ENCODE measurements at places on chromosomes 5 and 9.

DNA sequence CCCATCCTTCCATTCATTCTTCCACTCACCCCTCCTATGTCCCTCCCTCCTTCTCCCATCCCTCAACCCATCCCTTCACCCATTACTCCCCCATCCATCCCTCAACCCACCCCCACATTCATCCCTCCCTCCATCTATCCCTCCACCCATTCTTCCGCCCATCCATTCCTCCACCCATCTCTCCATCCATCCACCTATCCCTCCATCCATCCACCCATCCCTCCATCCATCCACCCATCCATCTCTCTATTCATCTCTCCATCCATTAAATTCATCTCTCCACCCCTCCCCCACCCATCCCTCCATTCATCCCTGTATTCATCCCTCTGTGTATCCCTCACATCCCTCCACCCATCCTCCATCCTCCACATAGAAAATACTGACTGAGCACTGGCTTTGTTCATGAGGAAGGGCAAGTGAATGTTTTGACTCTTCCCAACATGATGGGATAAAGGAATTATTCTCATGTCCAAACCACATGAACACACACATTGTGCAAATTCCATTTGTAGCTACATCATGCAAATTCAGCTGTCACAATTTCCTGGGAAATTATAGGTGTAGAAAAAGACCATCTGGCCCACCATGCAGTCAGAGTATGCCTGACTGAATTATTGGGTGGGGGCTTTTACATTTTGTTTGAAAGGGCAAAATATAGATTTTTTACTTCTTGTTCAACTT, 6.9 kb upstream of the VAV2 start:
- DNase-seq, result no peak

DNA sequence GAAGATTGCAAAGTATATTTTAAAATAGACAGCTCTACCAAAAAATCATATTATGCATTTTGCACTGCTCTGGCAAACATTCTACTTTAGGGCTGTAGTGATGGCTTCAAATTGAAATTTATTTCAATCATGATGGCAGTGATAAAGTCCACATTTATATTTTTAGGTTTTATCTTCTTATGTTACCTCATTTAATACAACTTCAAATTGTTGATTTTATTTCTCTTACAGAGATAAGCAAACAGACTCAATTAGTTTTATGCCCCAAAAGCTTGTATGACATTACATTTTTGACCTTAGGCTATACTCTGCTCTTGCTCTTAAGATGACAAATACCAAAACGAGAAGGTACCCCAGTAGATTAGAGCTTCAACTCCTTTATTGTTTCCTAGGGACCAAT, 87.4 kb downstream of the CYLC2 start:
- no peak for DNase-seq

- peak; percentile 51 for DNase-seq
These were observed 95.1 kb downstream of the ANXA2R start for GRCh38 chr5:42944989-42945388.

DNA sequence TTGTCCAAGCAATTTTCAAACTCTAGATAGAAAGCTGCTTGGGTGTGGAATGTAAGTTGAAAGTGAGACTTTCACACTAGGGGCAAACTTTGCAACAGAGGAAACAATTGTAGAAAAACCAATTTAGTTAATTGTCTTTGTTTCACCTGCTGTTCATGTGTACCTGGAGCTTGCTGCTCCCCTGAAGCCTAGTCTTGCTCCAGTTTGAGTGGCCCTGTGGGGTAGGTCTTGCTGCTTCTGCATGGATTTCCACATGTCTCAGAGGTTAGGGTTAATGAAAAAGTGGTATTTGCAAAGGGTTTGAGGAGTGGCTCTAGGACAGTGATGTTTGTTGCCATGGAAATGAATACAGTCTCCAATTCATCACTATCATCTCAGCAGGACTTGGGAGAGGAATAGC, 182.2 kb downstream of the FSTL4 start:
- DNase-seq, result no peak

DNA sequence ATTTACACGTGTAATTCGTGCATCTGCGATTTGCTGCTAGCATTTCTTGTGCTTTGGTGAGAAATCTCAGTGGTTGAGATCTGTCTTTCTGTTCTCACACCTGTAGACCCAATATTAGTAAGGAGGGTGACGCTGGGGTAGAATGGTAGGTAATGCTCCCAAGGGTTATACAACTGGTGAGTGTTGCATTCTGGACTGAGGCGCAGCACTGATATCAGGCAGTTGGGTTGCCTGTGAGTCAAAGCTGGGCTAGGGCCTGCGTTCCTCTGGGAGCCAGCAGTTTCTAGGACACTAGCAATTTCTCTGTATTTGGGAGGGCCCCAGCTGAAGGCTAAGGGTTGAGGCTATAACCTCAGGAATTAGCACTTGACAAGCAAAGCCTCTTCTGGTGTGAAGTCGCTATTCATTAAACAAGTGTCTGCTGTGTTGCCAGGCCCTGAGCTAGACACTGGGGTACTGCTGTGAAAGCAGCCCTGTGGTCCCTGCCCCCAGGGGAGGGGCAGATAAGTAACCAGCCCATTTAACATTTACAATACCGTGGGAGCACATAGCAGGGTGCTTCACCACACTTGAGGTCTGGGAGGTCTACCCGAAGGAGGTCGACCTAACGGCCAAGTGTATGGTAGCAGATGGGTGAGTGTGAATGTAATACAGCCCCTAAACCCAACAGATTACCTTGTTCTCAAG, 28.7 kb downstream of the LARP1 start:
- DNase-seq, result no peak

DNA sequence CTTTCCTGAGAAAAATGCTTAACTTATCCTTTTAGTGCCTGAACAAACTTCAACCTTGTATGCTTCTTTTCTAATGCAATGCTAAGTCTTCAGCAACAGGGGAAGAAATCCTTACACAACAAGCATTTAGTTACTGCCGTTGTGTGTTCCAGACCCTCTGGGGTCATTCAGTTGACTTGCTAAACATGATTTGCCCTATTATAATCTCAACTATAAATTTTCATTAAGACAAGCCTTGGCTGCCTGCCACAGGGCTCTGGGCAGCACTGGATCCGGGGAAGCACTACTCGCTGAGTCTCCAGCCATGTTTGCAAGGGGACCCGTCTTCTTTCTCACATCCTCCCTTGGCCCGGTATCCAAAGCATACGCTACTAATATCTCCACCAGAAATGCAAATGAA, 58.1 kb downstream of the PTCH1 start:
- DNase-seq, result no peak

GRCh38 chr9:79565245-79565644, 6.5 kb upstream of the TLE4 start:
- no peak for DNase-seq

GRCh38 chr5:14380712-14381111, 200.9 kb upstream of the OTULINL start:
- no peak for DNase-seq

DNA sequence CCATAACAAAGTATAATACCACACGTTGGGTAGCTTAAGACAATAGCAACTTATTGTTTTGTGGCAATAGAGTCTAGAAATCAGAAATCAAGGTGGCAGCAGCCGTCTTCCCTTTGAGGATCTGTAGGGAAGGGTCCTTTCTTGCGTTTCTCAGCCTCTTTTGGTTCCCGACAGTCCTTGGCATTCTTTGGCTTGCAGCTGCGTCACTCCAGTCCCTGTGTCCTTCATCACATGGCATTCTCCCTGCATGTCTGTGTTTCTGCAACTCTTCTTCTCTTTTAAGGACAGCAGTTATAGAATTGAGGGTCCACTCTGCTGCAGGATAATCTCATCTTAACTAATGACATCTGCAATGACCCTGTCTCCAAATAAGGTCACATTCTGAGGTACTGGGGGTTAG, 140.1 kb downstream of the FBXL7 start:
- DNase-seq, result no peak

- DNase-seq, result no peak
These were observed 15.4 kb upstream of the OCLN start for GRCh38 chr5:69477170-69477569.

GRCh38 chr5:138927979-138928378, 52.8 kb upstream of the LRRTM2 start:
- no peak for DNase-seq

DNA sequence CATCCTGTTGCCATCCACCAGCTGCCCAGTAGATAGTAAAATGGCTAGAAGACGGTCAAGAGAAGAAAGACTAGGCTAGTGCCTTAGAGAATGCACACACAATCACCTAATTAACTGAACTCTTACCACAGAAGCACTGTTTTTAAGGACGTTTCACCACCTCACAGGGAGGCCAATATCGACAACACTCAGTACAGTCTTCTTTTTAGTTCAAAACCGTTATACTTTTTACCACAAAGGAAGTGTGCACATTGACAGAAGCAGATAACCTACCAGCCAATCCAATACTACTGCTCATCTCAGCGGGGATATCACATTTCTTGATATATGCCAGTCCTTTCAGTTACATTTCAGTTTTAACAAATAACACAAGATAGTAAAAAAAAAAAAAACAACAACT, 122.3 kb downstream of the GNAQ start:
- no peak for DNase-seq

- DNase-seq, result no peak
These were observed 62.3 kb downstream of the AP3B1 start for GRCh38 chr5:78232163-78232562.

DNA sequence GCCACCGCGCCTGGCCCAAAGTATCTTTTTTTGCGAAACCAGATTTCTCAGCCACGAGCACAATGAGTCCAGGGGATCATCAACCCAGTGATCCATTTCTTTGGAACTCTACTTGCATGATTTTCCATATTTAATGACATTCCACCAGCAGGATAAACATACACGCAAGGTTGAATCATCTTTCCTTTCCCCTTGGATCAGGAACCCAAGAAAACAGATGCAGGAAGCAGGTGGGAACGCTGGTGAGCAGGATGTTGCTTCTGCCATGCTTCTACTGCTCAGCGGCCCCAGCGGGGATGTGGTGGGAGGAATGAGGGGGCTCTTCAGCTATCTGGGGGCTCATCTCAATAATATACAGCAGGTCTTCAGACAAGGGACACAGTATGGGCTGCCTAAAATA, 118.2 kb downstream of the SEC61B start:
- DNase-seq, result no peak

DNA sequence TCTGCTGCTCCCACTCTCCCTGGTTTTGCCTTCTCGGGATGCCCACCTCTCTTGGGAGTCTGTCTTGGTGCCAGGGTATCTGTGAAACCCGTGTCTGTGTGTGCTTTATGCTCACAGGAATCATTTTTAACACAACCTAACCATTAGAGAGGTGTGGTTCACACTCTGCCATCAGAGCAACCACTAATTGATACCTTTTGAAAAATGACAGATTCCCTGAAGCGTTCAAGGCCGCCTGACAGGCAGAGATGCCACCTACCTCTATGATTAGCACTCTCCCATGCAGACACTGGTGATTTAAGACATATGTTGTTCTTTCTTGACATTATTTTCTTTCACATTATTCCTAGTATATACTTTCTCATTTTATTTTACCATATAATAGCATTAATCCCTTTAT, 207.3 kb upstream of the SGCD start:
- no peak for DNase-seq

- no peak for DNase-seq
These were observed 258.7 kb downstream of the SPATA31D1 start for GRCh38 chr9:82247318-82247717.

GRCh38 chr5:54785729-54786591, 199.4 kb downstream of the ESM1 start:
- DNase-seq, result no peak

GRCh38 chr5:112690605-112691338, 46.9 kb upstream of the APC start:
- no peak for DNase-seq

GRCh38 chr9:72294936-72295335, 70.1 kb downstream of the ZFAND5 start:
- no peak for DNase-seq

GRCh38 chr9:108411632-108412031, 444.2 kb downstream of the ACTL7B start:
- no peak for DNase-seq

GRCh38 chr5:43891112-43891511, 288.1 kb downstream of the NNT start:
- DNase-seq, result no peak

DNA sequence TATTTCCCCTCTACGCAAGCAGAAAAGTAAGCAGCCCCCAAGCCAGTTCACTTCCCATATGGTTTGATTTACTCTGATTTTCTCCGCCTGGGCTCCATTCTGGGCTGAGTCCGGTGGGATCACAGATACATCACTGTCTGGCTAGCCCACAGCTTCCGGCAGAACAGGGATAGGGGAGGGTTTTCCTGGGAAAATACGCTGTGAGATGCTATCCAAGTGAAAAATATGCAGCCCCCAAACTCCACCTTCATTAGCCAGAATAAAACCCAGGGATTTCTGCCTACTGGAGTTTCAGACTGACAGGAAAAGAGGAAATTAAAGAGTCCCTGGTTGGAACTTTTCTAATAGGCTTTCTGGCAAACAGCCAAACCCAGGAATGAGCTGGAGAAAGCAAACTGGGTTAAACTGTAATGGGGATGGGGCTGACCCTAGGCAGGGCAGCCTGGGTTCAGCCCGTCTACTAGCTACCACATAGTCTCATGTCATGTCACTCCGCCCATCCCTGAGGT, 16.9 kb upstream of the NIPAL4 start:
- no peak for DNase-seq

- no peak for DNase-seq
These were observed 432 bp downstream of the STARD4 start for GRCh38 chr5:111511831-111512374.

DNA sequence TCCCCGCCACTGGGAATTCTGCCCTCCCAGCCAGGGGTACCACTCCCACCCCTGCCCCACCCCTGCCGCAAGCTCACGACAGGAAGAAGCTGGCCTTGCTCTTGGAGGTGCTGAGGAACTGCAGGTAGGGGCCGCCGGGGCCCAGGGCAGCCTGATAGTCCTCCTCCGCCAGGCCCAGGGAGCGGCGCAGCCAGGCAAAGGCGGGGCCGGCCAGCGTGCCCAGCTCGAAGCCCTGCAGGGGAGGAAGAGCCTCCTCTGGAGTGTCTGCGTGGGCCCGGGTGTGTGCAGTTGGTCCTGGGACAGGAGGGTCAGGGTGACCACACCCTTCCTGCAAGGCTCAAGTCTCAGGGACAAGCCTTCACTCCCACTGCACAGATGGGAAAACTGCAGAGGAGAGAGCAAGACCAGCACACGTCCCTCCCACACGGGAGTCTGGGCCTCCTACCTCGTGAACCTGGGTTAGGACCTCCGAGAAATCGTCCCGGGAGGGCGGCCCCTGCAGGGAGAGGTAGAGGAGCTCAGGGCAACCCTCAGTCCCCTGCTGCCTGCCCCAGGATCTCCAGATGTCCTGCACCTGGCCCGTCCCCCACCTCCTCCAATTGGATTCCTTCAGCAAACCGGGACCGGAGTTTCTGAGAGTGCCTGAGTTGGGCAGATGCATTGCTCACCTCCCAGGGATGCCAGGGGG, 2.4 kb downstream of the PIP5KL1 start:
- DNase-seq, result no peak

DNA sequence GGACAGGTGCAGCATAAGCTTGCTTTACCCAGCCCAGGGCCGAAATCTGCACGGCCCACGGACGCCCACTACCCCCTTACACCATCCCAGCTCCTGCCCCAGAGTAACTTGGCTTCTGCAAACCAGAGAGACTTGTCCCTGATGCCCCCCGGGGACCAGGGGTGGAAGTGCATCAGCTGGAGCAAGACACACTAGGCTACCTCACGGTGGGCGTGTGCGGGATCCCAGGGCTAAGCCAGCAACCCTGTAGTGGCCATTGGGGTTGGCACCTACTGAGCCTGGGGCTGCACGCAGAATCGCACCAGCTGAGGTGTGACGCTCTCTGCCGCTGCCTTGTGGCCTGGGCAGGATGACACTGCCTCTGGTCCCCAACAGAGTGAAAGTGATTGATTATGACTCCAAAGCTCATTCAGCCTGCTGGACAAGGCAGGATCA, 6.1 kb upstream of the ZNF79 start:
- no peak for DNase-seq

Data from BJ (cell line).